CD4-positive, alpha-beta T cell treated with Interleukin-4 for 1 hour (primary cell): ENCODE measurements at places on chromosomes 16 and 17.

DNA sequence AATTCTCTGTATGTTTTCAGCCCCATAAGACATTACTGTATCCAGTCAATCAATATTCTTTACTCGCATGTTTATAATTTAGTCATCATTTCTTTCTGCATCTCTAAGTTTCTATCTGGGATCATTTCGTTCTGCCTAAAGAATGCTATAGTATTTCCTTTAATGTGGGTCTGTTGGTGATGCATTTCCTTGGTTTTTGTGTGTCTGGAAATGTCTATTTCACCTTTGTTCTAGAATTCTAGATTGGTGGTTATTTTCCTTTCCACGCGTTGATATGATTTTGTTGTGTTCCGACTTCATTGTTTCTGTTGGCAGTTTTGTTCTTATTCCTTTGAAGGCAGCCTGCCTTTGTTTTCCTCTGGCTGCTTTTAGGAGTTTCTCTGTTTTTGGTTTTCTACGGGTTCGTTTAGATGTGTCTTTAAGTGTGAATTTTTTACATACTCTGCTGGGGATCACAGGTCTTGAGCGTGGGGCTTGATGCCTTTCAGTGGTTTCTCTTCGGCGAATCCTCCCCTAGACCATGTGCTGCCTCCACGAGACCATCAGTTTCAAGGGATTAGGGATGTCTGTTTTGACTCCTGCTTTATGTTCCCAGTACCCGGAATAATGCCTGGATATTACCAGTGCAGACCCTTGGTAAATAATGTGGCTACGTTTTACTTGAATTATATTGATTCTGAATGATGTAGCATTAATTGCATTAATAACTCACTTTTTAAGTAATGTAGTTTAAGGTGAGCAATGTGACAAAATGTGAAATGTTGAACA lies 23.5 kb downstream of the POLR3E start:
- no peak for DNase-seq

- peak; percentile 60 for DNase-seq
These were observed 7.4 kb downstream of the CDK5RAP3 start for GRCh38 chr17:47978324-47978723.

- no peak for DNase-seq
These were observed 55.6 kb downstream of the COTL1 start for GRCh38 chr16:84562174-84562815.

DNA sequence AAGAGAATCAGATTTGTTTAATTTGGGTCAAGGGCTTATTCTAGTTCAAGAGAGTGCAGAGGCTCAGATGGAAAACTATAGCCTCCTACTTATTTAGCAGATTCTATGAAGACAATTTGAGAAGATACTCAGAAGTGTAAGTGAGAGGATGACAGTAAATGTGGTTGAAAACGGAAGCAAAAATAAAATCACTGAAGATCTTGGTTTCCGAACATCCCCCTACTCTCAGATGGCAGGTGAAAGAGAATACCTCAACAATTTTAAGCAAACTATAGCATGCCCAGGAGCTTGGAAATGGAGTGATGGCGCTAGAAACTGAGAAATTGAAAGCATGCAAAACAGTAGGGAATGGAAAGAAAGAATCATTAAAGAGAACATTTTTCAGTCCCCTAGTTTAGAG lies 705.5 kb upstream of the CDH8 start:
- DNase-seq, result no peak

GRCh38 chr16:4373909-4374742 lies 2.5 kb downstream of the VASN start:
- no peak for DNase-seq

DNA sequence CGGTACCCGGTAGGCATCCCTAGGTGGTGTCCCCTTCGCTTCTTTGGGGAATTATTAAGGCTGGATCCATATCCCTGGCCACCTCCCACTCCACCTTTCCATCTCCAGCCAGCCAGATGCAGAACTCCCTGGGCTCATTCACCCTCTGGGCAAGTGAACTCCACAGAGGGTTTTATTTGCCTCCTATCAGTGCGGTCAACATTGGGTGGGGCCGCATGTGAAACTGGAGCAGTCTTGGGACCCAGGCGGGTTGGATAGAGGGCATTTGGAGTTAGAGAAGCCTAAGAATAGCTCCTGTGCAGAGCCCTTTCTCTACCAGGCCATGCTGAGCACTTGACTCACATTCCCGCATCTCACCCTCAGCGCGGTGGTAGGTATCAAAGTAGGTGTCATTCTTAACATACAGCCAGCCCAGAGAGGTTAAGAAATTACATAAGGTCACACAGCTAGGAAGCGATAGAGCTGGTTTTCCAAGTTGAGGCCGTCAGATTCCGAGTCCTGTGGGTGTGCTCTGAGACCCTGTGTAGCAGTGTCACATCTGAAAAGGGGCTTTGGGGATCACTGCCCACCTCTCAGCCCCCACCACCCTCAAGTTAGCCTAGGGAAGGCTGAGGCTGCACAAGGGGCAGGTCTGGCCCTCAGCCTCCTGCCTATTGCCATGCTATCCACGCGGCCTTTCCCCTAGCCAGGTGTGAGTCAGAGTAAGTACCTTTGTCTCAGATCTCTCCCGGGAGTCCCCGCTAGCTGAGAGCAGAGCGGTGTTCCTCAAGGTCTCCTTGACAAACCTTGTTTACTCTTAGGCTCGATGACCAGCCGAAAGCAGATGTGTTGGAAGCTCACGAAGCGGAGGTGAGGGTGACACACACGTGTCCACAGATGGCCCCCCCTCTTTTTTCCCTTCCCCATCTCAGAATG lies 26.9 kb upstream of the LGALS9 start:
- DNase-seq, result no peak

GRCh38 chr17:76354317-76354729 lies 607 bp upstream of the PRPSAP1 start:
- no peak for DNase-seq

DNA sequence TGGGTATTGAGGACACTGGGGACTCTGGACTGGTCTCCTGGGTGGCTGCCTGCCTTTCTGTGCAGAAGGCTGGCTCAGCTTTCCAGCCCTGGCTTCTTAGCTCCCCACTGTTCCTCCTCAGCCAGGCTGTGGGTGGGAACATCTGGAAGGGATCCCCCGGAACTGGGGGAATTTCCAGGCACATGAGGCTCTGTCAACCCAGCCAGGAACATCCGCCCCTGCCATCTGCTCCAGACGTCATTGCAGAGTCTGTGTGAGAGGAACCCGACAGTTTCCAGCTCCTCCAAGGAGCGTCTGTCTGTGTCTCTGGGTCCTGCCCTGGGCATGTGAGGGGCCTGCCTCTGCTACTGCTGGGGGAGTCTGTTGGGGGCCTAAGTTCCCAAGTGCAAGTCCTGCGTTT lies 36.2 kb upstream of the CRHR1 start:
- no peak for DNase-seq

DNA sequence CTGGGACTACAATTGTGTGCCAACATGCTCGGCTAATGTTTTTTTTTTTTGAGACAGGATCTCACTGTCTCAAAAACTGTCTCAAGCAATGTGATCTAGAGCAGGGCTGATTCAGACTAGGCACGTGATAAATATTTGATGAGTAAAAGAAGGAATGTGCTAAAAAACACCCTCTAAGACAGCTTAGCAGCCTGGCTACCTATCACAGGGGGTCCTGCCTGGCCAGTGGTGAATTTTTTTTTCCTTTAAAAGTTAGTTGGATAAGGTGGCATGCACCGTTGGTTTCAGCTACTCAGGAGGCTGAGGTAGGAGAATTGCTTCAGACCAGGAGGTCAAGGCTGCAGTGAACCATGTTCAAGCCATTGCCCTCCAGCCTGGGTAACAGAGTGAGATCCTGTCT lies 14.8 kb upstream of the GPATCH8 start:
- DNase-seq, result no peak

- DNase-seq, result no peak
These were observed 435.5 kb downstream of the MAF start for GRCh38 chr16:79165079-79165478.

- no peak for DNase-seq
These were observed 58.5 kb downstream of the ADAMTS18 start for GRCh38 chr16:77376358-77376757.

DNA sequence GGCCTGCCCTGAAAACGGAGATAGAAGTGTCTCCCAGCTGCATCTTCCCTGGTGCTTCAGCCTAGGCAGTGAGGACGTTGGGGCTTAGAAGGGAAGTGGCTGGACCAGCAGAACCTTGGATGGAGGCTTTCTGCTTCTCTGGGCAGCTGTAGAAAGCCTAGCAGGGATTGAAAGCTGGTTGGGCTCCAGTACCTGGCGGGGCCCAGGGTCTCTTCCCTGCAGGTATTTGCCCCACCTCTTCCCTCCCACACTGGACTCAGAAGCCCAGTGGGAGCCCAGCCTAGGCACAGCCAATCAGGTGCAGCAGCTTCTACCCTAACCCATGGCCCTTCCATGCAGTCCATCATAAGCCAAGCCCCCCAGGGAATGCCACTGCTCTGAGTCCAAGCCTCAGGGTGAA lies 190.3 kb upstream of the IRX6 start:
- no peak for DNase-seq

DNA sequence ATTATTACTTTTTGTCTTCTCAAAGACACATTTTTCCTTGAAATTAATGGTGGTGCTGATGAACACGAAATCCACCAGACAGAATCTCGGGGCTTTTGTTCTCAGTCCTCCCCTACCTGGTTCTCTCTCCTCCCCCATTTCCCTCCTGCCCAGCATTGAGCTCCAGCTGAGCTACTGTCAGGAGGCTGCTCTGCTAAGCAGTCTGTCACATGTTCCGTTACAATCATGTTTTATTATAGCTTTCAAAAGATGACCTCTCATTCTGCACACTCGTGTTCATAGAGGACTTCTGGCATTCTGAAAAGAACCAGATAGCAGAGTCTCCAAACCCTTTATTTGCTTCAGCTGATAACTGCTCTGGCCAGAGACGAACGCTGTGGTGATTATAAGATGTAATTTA lies 732.5 kb upstream of the RBFOX1 start:
- DNase-seq, result no peak

DNA sequence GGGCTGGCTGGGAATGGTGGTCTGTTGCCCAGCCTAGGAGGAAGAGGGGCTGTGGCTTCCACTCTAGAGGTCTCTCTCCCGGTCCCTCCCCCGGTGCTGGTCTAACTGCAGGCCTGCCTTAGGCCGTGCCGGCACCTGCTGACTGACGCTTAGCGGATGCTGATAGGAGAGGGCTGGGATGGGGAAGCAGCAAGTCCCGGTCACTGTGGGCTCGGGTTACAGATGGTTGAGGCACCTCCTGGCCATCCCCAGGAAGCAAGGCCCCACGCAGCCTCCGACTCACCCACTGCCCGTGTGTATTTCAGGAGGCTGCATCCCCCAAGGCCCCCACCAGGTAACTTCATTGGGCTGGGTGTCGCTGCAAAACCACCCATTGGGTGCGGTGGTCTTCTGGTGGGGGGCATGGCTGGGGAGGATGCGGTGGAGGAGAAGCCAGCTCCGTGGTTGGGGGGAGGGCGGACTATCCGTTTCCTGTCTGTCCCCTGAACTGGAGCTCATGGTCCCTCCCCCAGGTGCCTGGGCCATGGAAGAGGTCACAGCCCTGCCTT lies 278.9 kb downstream of the SEC14L1 start:
- no peak for DNase-seq

DNA sequence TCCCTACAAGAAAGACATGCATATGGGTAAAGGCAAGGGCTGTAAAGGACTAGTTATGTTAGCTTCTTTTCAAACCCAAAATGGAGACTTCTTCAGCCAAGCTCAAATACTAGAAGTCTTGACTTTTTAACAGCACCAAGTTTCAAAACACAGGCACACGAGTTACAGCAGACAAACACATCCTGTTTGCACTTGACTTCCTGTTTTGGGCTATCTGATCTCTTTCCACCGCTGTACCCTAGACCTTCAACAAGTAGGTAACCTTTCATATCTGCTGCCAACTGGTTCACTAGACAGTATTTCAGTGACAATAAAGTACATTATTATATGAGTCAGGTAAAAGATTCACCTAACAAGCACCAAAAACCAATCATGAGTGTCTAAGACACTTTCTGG lies 12.3 kb downstream of the RFFL start:
- DNase-seq, result peak; percentile 71

- DNase-seq, result no peak
These were observed 75.7 kb downstream of the SPAG9 start for GRCh38 chr17:51044976-51045375.

DNA sequence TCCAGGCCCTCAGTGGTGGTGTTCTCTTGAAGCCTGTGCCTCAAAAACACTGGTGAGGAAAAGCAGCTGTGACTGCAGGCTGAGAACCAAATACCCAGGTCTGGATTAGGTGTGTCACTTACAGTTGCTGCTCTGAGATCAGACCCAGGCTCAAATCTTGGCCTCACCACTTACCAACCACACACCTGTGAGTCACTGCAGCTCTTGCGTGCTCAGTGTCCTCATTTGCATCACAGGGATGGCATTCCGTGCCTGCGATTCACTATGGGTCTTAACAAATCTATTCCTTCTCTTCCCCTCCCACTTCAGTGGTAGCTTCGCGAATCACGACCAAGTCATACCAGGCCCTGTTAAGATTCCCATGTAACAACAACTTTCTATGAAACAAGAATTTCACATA lies 233.4 kb upstream of the HSBP1 start:
- DNase-seq, result no peak

GRCh38 chr17:57557834-57558681 lies 187.0 kb downstream of the CCDC182 start:
- no peak for DNase-seq

- DNase-seq, result no peak
These were observed 34.1 kb upstream of the CCR7 start for GRCh38 chr17:40599468-40599763.

- no peak for DNase-seq
These were observed 219.9 kb upstream of the NLRP1 start for GRCh38 chr17:5804251-5804650.

DNA sequence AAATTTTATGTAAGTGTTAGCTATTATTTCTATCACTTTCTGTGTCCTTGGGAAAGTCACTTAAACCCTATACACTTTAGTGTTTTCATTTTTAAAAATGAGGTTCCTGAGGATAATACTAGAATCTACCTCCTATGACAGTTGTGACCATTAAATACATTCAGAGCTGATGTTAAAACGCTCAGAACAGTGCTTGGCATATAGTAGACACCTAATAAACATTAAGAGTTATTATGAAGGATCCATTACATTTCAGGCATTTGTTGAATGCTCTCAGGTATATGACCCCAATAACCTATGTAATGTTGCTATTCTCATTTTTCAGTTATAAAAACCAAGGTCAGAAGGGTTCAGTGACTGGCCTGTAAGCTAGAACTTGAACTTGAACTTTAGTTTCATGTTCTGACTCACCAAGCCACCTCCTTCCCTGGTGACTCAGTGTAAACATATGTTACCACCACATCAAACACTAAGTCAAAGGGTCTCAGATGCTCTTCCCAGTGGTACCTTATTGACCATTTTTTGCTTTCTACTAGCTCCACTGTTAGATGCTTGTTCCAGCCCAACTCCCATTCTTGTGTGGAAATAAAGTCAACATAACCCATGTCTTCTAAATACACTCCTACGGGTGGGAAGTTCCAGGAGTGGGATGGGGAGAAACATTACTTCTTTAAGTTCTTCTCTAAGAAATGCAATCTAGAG lies 47.6 kb downstream of the HSD17B2 start:
- no peak for DNase-seq
